ENCODE measurements at places on chromosomes 11 and 22. TPM values are rescaled to one million over a fixed set of nuclear protein-coding genes. Genes with fewer than 3 reads are reported as not detected.

The CEND1 gene
- polyA plus RNA-seq: 0.15 TPM

DNA sequence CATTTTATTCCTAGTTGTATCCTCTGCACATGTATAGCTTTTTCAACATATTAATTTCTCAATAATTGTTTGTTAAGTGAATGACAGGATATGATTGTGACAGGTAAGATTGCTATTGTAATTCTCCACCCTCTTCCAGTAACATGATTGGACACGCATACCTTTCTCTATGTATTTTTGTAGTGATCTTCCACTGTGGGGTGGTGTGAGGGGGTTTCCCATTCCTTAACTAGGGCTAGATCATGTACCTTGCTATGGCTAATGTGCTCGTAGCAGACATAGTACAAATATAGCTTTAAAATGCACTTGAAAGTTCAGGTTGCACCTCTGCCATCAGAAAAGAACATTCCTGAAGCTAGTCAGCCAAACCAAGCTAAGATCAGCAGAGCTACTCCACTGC lies 2392.8 kb upstream of the RAG2 start:
- no peak for DNase-seq

DNA sequence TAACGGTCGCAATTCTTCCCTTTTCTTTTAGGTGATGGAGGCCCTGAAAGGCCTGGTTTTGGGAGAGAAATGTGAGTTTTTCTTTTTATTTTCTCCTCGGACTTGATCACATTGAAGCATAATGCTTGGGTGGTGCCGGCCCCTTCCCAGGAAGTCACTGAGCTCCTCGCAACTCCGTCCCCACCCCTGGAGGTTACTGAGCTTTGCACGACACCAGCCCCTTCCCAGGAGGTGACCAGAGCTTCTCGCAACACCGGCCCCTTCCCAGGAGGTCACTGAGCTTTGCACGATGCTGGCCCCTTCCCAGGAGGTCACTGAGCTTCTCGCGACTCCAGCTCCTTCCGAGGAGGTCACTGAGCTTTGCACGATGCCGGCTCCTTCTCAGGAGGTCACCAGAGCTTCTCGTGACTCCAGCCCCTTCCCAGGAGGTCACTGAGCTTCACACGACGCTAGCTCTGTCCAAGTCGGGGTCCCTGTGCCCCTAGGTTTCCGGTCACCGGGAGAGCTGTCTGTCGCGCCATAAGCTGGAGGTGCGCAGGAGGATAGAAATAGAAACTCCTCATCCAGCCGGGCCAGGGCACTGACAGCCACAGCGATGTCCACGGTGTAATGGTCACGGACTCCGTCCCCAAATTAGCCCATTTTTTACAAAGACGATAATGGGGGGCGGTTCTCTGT lies 586.4 kb downstream of the BRD1 start:
- DNase-seq: no peak

- peak; percentile 35 for DNase-seq
Measured at GRCh38 chr11:125295931-125296330, 131.4 kb downstream of the PKNOX2 start.

The OLFML1 gene
- not detected for polyA plus RNA-seq

The OR8G1 gene
- polyA plus RNA-seq: not detected

- no peak for DNase-seq
Measured at GRCh38 chr11:79864882-79865281, 424.1 kb upstream of the TENM4 start.

DNA sequence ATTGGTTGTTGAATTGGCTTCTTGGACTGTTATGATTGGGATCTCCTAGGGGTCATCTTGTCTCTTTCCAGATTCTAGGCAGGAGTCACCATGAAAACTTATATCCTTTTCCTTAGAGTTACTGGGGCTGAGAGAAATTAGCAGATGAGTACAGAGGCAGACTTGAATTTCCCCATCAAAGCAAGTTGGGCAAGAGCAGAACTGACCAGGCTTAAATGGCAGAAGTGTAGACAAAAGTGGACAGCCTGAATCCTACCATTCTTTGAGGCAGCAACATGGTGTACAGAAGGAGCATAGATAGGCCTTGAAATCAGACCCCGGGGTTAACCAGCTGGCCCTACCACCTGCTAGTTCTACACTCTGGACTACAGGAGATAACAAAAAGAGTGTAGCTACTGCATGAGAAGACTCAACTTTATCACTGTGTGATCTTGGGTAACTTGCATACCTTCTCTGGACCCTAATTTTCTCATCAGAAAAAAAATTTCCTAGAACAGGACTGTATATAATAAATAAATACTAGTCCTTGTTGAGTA lies 427.4 kb upstream of the CADM1 start:
- DNase-seq: no peak

- peak; percentile 72 for DNase-seq
Measured at GRCh38 chr11:75562836-75563484, 907 bp downstream of the SERPINH1 start.

The RASSF7 gene
- 19.9 TPM for polyA plus RNA-seq

- DNase-seq: no peak
Measured at GRCh38 chr11:110862407-110862806, 150.2 kb upstream of the ARHGAP20 start.

- DNase-seq: no peak
Measured at GRCh38 chr11:1070594-1071462, 3.8 kb upstream of the MUC2 start.

The AQP11 gene
- 0.72 TPM for polyA plus RNA-seq

GRCh38 chr11:94134651-94135512 lies 6.2 kb downstream of the PANX1 start:
- DNase-seq: peak; percentile 93

GRCh38 chr11:64568584-64569140 lies 22.4 kb upstream of the SLC22A12 start:
- no peak for DNase-seq

- no peak for DNase-seq
Measured at GRCh38 chr11:63937713-63938478, 906 bp upstream of the NAA40 start.

DNA sequence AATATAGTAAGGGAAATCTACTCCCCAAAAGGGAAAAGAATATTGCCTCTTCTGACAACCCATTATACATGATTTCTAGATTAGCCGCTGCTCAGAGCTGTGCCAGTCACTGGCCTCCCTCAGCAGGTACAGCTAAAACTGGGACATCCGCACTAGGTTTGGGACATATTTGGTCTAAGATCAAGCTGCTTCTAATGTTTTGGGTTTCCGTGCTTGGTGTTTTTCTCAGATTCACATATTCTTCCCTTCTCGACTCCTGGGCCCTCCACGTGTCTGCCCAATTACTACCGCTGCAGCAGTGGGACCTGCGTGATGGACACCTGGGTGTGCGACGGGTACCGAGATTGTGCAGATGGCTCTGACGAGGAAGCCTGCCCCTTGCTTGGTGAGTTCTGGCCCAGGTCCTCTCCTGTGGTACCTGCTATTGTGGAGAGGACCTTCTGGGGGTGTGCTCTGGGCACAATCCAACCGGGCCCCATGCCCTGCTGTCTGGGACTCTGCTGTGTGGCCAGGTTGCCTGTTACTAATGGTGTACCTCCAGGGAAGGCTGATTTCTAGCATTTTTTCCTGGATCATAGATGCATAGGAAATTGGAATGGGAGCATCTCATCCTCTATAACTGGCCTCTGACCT lies 138.1 kb upstream of the SORL1-AS1 start:
- DNase-seq: no peak

GRCh38 chr22:48402591-48403031 lies 1425.1 kb downstream of the BRD1 start:
- no peak for DNase-seq

DNA sequence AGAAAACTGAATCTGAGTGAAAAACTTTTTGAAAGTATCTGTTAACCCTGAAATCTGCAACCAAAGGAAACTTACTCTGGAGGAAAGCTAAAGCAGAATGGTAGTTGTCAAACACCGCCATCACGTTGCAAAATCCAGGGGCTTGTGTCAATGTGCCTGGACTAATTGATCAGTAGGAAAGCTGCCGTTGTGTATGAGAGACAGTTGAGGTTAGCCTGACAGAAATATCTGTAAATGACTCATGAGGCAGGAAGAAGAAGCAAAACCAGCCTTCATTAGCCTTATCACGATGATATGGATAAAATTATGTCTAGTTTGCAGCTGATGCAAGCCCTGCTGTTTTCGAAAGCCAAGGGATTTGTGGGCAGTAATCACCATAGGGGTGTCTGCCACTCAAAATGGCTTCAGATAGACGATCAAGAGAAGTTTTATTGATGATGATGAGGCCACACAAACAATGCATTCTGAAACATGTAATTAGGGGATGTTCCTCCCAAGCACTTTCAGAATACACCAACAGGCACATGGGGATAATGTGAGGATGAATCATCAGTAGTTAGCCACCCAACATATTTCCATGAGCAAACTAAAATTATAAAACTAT lies 8.9 kb downstream of the SCGB1A1 start:
- DNase-seq: no peak

GRCh38 chr11:86120807-86121206 lies 51.9 kb upstream of the PICALM start:
- no peak for DNase-seq

DNA sequence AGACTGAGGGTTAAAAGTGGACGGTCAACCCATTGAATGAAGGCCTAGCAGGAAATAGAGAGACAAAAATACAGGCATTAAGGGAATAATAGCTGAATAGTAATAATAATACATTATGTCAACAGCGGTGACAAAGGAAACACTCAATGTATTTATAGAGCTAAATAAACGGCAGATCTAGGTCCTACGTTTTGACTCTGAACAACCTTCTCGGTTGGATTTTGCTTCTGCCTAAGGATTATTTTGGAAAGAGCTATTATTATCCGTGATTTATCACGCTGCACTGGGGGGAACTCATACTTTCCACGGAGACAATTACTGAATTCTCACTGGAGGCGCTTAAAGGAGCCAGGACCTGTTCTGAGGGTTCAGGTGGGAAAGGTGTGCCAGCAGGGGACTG lies 118.2 kb upstream of the KIRREL3 start:
- DNase-seq: no peak

The MPPED2 gene
- polyA plus RNA-seq: not detected

DNA sequence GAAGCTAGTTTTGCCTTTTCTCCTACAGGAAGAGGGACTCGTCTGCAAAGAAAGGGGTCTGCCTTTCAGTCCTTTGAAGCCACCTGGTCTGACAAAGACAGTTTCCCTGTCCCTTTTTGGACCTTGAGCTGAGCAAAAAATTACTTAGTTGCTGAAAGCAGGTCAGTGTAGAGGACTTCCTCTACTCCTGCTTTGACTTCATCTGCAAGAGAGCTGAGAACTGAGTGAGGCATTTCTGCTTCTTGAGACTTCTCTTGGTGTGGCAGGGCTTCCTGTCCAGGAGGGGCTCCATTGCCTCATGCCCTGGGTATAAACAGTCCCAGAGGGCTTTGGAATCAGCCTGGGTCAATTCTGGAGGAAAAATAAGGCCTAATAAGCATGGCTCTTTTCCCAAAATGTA lies 73.1 kb downstream of the ZNRF3 start:
- DNase-seq: no peak

The IRF7 gene
- polyA plus RNA-seq: 23.3 TPM

GRCh38 chr11:115463606-115464005 lies 40.6 kb downstream of the CADM1 start:
- DNase-seq: no peak

The CRYBB3 gene
- polyA plus RNA-seq: 0.59 TPM

DNA sequence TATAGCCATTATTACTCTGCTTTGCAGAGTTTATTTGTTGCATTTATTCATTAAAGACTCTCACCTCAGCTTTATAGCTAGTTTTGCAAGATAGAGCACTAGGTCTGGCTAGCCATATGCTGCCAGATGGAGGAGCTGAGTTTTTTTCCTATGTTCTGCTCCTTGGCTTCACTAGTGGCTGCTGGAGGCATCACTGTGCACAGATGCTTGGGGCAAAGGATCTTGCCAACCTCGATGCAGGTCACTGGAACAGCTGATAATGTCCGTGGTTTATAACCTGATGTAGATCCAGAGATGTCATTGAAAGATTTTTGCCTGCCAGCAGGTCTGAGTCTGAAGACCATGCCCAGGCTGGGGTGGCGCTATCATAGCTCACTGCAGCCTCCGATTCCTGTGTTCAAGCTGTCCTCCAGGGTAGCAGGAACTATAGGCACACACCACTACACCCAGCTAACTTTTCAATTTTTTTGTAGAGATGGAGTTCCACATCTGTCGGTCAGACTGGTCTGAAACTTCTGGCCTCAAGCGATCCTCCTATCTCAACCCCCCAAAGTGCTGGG lies 63.2 kb downstream of the PACS1 start:
- no peak for DNase-seq

GRCh38 chr22:32728291-32728690 lies 73.2 kb upstream of the TIMP3 start:
- no peak for DNase-seq

The CNIH2 gene
- 0.46 TPM for polyA plus RNA-seq

The ZNF280A gene
- polyA plus RNA-seq: not detected

- no peak for DNase-seq
Measured at GRCh38 chr11:122246874-122247273, 130.9 kb upstream of the BLID start.

The NAALAD2 gene
- polyA plus RNA-seq: 0.56 TPM

DNA sequence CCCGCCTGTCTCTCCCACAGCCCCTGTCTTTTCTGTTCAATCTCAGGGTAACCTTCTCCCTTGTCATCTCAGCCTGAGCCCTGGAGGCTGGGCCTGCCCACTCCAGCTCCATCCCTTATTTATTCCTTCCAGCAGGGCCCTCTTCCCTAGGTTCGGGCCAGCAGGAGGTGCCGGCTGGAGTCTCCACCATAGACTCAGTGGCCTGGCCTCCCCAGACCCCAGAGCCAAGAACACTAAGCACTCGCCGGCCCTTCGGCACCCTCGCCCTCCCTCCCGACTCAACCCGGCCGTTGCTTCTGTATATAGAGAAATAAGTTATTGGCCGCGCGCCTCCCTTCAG lies 1.4 kb upstream of the RAB1B start:
- DNase-seq: no peak

The TESMIN gene
- polyA plus RNA-seq: 1.7 TPM

The GLB1L3 gene
- not detected for polyA plus RNA-seq

The SERHL2 gene
- 2.0 TPM for polyA plus RNA-seq

DNA sequence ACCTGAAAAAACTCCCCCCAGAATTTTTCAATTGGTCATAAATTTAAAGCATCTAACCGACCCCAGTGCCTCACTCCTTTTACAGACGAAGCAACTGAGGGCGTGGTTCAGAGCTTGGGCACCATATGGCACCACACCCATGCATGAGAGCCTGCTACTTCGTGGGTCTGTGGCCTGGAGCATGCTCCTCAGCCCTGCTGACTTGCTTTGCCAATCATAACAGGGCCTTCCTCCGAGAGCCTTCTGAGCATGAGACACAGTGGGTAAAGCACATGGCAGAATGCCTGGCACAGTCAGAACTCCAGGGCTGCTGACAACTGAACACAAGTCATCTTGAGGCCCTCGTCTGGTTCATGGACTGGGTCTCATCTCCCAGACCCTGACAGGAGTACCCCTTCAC lies 33.3 kb downstream of the HIRA start:
- no peak for DNase-seq

- DNase-seq: no peak
Measured at GRCh38 chr11:64043545-64043944, 7.8 kb downstream of the FLRT1 start.
